Posterior cingulate gyrus (tissue), 11 donors: ENCODE measurements at places on chromosomes 3 and 15.

- DNase-seq = no peak
Observed at GRCh38 chr15:49024840-49025239, 21.4 kb downstream of the SECISBP2L start.

DNA sequence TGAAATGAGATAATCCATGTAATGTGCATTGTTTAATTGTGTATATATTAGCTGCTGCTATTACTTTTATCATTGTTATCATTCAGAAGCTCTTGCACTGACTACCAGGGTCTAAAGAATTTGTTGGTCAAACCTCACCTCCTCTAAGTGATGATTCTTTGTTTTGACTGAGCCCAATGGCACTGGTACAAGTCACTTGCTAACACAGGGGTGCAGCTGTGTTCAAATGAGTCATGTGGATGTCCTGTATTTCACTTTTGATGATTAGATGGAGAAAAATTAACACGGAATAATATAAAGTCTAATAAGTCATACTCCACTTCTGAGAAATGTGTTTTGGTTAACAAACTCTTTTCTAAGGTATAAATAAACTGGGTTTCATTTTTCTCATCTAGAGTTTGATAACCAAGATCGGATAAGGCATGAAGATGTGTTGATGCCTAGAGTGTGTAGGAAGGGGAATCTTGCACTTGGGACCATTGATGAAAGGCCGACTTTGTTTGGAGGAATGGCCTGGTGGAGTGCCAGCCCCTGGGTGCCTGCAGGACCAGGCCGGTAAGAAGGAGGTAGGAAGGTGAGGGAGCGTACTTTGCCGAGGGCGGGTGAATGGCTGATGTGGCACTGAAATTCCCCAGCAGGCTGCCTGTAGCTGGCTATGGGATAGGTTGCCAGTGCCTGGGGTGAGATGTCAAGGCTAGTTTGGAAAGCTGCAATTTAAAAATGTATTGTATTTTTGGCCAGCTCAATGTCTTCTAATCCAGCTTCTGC, 244.7 kb upstream of the ZPLD1 start:
- no peak for DNase-seq

DNA sequence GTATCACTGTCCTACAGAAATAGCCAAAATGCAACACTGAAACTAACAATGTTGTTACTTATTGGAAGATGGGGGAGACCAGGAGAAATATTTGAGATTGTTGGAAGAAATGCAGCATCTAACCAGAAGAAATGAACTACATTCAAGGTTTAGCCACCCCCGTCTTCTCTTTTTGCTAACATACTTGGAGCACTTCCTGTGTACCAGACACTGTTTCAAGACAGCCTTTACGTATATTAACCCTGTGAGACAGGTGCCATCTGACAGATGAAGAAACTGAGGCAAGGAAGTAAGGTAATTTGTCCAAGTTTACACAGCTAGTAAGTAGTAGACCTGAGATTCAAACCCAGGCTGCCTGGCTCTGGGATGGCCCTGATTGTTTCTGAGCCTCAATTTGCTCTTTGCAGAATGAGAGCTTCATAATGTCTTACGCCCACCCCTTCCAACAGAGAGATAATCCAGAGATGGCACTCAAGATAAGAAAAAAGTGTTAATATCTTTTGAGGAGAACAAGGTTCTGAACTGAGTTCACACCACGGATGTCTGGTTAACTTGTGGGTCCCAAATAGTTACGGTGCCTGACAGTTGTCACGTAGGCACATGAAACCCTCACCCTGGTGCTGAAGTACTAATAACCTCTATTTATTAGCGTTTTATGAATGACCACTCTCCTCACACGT, 26.1 kb downstream of the RASGRP1 start:
- DNase-seq = no peak

GRCh38 chr3:36769926-36770325, 5.6 kb upstream of the DCLK3 start:
- no peak for DNase-seq

DNA sequence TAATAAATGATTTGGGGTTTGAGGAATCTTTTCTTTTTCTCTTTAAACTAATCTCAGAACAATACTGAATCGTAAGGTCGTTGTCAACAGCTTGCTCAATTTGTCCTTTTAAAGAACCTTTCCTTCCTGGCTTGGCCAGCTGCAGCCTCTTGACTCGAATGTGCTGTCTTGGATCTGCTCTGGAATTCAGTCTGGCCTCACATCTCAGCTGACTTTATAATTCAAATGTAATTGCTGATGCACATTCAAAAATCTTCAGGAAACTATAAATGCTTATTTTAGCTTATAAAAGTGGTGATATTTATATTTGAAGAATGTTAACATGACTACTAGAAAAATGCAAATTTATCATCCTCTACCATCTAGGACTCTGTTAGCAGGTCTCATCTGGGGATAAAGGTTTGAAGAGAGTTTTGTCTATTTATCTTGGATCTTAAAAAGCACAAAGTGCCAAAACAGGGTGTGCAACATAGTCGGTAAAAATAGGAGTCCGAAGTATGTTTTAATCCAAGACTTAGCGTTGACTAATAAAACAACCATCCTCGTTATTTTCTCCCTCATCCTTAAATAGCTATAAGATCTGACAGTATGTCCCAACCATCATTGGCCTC, 1035.2 kb downstream of the MCTP2 start:
- no peak for DNase-seq

DNA sequence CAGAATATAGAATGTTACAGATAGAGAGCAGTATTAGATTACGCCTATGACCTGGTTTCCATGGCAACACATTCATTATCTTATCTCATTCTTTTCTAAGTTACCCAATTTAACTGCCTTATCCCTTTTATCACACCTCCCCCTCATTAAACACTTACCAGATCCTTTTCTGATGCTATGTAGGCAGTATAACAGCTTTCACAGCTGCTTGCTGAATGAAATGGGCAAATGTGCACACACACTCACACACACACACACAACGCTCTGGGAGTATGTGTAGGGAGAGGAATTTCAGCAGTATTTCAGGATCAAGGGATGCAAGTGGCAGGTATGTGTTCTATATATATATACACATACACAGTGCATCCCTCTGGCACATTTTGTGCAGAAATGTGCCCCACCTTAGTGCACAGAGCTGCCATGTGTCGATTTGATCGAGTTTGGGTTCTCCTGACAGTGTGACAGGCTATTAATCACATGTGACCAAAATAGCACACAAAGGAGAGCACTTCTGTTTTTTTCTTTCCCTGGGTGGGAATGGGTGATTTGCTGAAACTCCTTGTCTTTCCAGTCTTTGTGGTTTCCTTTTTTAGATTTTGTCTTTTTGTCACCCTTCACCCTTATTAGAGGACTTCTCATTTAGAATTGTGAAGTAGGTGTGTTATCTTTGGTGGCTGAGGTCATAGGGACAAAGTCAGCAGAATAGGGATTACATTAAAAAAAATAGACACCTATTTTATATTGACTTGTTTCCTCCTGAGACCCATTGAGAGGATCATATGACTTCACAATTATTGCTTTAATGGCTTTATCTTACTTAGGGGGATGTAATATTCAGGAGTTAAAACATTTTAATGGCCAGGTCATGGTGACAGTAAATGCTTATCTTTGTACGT, 553.7 kb downstream of the PDCD6IP start:
- DNase-seq = no peak

GRCh38 chr3:189659571-189659970, 28.4 kb downstream of the TP63 start:
- DNase-seq = no peak

GRCh38 chr3:141498598-141499223, 11.9 kb downstream of the RASA2 start:
- no peak for DNase-seq

- DNase-seq = no peak
Observed at GRCh38 chr15:49815526-49815925, 194.7 kb downstream of the DTWD1 start.
